ENCODE measurements at places on chromosomes 7 and 10.

DNA sequence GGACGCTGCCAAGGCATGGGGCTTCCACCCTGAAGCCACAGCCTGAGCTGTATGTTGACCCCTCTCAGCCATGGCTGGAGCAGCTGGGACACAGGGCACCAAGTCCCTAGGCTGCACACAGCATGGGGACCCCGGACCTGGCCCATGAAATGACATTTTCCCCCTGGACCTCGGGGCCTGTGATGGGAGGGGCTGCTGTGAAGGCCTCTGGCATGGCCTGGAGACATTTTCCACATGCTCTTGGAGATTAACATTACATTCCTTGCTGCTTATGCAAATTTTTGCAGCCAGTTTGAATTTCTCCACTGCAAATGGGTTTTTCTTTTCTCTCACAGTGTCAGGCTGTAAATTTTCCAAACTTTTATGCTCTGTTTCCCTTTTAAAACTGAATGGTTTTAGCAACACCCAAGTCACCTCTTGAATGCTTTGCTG is 463.6 kb downstream of the ZWINT start:
- no peak for DNase-seq

DNA sequence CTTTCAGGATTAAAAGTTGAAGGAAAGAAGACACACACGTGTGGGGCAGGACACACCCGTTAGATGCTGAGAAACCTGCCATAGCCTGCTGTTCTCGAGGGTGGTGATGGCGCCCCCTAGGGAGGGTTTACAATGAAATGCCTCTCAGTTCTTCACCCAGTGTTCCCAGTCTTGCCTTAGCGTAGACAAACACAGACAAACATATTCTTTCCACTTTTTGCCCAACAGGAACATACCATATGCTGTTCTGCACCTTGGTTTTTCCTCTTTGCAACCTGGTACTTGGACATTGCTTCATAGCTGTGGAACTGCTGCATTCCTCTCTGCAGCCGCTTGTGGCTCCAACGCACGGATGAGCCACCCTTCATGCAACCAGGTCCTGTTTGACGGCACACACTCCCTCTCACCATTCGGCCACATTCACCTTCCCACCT is 23.3 kb upstream of the HSPA12A start:
- peak; percentile 16 for DNase-seq

DNA sequence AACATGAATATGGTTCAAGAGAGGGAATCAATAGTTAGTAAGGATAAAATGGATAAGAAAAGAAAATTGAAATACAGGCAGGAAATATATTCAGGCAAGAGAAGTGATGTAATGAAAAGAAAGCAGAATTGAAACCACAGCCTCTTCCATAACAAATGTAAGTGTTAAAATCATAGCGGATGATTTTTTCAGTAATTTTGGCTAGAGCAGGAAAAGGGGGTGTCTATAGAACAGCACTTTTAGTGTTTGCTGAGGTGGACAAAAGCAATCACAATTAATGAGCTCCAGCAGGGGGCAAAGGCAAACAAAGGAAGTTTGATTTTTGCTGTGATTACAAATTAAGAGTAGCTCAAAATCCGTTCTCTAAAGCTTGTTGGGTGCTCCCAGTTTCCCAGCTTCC is 79.0 kb downstream of the TRIL start:
- no peak for DNase-seq

GRCh38 chr7:140364819-140365218 is 33.5 kb downstream of the SLC37A3 start:
- DNase-seq: no peak

- no peak for DNase-seq
Observed at GRCh38 chr7:144384071-144384470, 19.4 kb downstream of the NOBOX start.

DNA sequence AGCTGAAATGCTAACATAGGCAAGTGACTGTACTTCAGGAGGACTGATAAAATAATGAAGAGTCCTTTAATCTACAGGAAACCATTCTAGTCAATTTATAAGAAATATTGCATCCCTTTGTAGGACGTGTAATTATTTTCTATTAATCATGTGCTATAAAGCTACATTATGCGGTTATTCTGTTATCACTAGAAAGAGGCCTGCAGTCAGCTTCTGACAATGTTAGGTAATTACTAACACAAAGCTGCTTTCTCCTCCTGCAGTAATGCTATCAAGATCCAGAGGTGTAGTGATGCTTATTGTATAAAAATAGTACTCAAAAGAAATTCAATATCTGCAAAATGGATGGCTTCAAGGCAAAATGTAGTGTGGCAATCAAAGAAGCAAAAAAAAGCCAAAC is 191.1 kb downstream of the SKAP2 start:
- DNase-seq: no peak

- no peak for DNase-seq
Observed at GRCh38 chr7:124398937-124399552, 366.2 kb upstream of the TMEM229A start.

DNA sequence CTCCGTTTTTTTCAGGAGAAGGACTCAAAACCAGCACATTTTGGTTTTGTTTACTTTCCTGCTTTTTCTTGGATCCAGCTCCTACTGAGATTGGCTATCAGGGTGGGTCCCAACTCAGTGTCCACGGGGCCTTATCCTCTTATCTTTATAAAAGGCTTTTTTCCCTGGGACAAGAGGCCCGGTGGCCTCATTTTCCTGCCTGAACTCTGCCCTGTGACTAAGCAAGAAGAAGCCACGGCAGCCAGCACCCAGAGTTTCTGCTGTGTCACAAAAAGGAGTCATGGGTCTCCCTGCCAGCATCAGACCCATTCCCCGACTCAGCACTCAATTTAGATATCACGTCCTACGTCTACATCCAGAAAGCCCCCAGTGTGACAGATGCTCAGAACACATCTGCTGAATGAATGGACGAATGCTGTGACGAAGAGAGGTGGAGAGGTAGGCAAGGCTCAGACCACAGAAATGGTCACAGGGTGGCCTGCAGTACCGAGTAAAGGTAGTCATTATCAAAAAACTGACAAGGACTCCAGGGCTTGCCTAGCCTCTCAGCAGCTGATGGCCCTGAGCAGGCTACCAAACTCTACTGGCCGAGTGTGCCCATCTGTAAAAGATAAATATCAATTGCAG is 16.7 kb downstream of the DLG5 start:
- no peak for DNase-seq

DNA sequence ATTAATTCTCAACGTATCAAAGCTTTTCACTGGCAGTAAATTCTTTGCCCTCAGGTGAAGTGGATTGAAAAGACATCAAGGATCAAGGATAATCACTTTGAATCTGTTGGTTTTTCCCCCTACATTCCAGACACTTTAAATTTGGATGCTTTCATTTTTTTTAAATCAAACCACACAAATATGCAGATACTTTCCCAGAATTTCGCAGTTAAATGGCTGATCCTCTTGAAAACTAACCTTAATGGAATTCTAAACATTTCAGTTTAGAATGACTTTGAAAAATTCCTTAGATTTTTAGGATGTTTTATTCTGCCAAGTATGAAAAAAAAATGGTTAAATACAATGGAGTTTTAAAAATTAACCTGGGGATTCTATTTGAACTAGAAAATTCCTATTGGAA is 325.9 kb downstream of the GFRA1 start:
- DNase-seq: no peak

DNA sequence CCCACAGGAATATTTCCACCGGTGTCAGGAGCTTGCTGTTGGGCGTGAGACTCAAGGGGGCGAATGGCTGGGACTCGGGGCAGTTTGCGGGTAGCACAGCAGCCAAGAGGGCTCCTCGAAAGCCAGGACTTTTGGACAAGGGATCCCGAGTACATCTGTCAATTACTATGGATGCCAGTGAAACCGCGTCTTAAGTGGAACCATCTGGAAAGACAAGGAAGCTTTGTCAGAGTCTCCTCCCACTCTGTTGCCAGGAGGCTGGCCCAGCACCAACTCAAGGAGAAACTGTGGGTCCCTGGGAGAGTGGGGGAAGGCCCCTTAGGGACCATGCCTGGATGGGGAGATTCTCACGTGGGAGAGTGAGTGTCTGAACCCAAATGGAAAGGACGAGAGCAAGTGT is 57.1 kb downstream of the C10orf143 start:
- DNase-seq: no peak

- no peak for DNase-seq
Observed at GRCh38 chr10:95697429-95697828, 3.7 kb upstream of the TCTN3 start.

- no peak for DNase-seq
Observed at GRCh38 chr7:29488203-29488970, 75.2 kb upstream of the PRR15 start.

All from CD4-positive, alpha-beta T cell treated with Interleukin-6 at 100 ng/mL for 8 hours (primary cell).